ENCODE measurements at places on chromosomes 7 and 10. TPM values are rescaled to one million over a fixed set of nuclear protein-coding genes. Genes with fewer than 3 reads are reported as not detected.

TMEM196 gene
- polyA plus RNA-seq = 0.29 TPM

TBX20 gene
- polyA plus RNA-seq = not detected

KLF14 gene
- 0.31 TPM for polyA plus RNA-seq

AHCYL2 gene
- 4.1 TPM for polyA plus RNA-seq
